Cardiac septum (tissue), 1 donor: ENCODE measurements at places on chromosomes 5 and 9.

- no peak for DNase-seq
These were observed 37.8 kb upstream of the C5orf63 start for GRCh38 chr5:127111112-127111511.

- no peak for DNase-seq
These were observed 33.2 kb downstream of the DIAPH1 start for GRCh38 chr5:141585594-141585993.

DNA sequence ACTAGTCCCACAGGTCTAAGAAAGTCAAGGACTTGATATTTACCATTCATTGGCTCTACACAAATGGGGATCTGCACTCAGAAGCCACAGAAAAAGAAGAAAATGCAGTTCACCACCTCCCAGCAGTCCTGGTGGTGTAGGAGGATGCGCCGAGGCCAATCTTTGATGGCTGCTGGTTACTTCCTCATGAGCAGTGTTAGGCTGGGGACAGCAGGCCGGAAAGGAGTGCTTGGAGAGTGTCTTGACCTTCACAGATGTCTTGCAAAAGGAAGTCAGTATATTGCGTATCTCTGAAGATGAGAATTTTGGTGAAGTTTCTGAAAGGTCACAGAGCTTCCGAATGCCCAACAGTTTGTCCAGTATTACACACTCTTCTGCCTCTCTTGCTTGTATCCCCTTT, 597.0 kb downstream of the EBF1 start:
- no peak for DNase-seq

GRCh38 chr9:98080326-98080725, 23.8 kb downstream of the NANS start:
- DNase-seq = no peak

DNA sequence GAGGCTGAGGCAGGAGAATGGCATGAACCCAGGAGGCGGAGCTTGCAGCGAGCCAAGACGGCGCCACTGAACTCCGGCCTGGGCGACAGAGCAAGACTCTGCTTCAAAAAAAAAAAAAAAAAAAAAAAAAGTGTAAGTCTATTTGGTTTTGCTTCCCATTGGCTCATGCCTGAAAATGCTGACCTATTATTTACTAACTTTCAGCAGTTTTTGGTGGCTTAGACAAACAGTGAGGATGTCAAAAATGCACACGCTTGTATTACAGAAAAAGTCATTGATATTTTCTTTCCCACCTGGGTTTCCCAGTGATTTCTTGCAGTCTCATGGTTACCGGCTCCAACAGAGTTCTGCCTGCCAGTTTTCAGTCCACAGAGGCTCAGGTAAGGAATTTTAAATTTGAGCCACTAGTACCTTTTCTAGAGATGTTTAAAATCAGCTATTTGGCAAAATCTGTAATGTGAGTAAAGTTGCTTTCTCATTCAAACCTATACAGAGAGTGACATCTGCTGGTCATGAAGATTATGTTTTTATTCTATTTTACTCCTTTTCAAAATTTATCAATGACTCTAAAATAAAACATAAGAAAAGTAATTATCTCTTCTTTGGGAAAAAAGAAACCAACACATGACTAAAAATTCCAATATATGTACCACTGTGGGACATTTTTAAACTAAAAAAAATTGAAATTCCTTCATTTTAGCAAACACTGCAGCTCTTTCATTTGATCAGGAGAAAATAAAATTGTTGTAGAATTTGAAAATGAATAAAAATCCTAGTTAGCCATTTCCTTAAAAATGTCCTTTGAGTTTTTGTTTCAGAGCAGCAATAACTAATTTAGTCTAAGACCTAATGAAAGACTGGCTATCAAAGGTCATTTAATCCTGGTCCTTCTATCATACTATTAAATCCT, 8.8 kb downstream of the FAM200C start:
- no peak for DNase-seq

DNA sequence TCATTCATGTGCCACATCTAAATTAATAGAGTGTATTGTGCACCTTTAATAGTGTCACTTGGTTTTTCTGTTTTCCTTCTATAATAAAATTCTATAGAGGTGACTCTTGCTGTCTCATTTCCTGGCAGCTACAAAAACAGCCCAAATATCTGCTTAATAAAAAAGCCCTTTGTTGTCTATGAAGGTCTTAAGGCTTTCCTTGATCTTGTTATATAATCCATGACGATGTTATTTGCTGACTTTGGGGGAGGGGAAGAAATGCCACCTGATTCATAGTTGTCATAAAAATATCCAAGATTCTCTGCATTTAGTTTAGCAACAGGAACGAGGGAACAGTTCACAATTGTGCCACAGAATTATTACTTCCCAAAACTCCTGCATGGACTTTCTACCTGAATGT, 31.3 kb downstream of the CPEB4 start:
- DNase-seq = no peak

GRCh38 chr9:99720455-99721050, 101.1 kb upstream of the NR4A3 start:
- DNase-seq = no peak

- no peak for DNase-seq
These were observed 20.8 kb upstream of the CTNNA1 start for GRCh38 chr5:138732466-138732865.

DNA sequence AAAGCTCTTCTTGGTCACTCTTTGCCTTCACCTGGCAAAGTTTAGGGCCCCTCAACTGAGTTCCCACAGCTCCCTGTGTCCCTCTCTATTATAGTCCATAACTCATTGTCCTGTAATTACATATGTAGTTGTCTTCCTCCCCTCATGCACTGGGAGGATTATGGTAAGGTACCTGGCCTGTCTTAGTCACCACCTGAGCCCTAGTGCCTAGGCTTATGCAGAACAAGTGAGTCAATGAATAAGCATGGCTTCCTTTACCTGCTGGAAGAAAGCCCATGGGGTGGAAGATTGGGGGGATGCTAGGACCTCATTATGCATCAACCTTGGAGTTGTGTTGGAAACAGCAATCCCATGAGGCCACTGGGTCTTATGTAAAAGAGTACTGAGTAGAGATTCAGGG, 187.7 kb upstream of the TRIM32 start:
- no peak for DNase-seq

GRCh38 chr9:109379513-109379912, 58.7 kb upstream of the EPB41L4B start:
- peak; percentile 43 for DNase-seq

DNA sequence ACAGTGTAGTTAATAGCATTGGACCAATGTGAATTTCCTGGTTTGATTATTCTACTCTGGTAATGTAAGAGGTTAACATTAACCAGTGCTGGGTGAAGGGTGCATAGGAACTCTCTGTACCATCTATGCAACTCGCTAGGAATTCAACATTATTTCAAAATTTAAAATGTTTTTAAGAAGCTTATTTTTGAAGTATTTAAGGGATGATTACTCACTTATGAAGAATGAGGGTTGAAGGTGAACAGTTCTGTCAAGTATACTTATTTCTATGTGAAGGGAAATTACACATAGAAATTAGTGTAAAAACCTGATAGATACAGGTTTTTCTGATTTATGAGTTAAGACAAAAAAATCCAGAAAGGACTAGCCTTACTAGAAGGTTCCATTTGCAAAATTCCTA, 165.8 kb downstream of the INSYN2B start:
- DNase-seq = no peak

GRCh38 chr5:59923465-59923864, 29.9 kb upstream of the PDE4D start:
- no peak for DNase-seq

DNA sequence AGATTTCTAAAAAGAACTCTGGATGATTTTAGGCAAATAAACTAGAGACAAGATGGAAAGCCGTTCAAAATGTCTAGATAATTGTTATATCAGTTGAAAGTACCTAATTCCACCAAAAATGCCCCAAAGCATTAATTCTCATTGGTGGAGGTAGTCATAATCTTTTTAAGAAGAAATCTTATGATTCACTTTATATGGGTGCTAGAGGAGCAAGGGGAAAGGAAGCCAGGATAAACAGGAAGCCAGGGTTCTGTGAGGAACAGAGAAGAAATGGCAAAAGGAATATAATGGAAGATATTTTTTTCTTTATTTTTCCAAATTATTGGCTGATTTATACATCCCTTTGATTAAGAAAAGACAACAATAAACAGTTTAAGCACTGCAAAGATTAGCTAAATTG, 7.8 kb downstream of the YIPF5 start:
- DNase-seq = no peak

DNA sequence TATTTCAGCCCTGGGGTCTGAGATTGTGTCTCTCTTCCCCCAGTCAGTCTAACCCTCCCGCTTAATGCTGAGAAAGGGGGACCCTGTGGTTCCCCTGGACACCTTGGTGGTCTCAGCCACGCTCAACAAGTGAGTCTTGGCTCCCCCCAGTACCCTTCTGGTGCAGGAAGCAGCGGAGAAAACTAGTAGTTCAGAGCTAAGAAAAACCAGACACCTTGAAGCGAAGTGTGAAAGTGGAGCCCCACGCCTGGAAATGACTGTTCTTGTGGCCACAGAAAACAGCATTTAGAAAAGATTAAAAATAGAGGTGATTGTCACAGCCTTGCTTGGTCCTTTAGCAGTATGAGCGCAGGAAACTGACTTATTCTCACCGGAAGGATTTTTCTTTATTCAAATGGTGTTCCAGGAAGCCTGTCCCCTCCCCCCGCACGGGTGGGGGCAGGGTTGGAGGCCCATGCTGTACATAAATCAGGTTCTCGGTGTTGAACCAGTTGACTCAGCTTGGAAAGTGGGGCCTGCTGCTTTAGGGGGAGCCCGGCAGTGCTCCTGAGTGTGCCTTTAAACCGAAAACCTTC, 8.1 kb downstream of the ARPC5L start:
- no peak for DNase-seq

- peak; percentile 51 for DNase-seq
These were observed 27.6 kb downstream of the TBC1D2 start for GRCh38 chr9:98227883-98228282.

GRCh38 chr5:15363601-15364000, 136.4 kb upstream of the FBXL7 start:
- no peak for DNase-seq

- no peak for DNase-seq
These were observed 43.1 kb downstream of the PDZD2 start for GRCh38 chr5:31682025-31682424.

DNA sequence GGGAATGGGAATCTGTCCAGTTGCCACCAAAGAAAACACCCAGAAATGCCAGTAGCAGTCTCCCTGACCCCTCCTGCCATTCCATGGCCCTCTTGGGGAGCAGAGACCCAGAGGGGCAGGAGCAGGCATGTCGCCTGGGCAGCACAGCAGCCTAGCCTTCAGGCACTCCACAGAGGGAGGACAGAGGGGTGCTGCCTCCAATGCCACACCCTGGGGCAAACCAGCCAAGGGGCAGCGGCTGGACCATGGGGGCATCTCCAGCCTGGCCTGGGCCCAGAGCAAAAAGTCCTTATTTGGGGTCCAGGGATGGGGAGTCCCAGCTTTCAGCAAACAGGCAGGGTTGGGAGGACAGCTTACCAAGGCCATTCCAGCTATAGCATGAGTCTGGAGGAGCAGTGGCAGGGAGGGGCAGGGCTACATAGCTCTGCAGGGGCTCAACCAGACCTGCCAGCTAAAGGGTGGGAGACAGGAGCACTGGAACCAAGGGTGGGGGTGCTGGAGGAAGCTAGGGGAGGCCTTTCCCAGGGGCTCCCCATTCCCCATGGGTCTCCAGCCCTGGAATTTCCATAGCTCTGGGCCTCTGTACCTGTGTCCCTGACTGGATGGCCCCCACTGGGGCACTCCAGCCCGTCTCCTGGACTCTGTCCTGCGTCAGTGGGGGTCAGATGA, 6.7 kb downstream of the BRD3 start:
- no peak for DNase-seq

DNA sequence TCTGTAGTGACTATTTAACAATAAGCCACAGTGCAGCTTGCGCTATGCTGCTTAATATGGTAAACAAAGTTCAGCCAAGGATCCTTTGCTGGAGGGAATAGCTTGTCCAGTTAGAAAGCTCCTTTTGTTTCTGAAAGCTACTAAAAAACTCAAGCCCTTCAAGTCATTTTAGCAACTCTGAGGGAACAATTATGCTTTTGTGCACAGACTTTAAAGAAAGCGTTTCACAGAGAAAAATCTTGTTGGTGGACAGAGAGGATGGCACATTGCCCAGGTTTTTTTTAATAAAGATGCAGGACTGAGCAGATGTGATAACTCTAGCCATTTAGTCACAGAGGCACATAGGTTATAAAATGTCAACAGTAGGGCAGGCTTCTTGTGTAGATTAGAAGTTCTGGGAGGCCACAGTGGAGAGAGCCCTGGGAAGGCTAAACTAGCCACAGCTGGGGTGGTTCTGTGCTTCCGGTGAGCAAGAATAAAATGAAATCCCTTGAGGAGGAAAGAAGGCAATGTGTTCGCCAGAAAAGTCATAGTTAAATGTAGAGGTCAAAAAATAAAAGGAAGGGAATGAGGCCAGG, 63.4 kb downstream of the ALDH7A1 start:
- DNase-seq = no peak

DNA sequence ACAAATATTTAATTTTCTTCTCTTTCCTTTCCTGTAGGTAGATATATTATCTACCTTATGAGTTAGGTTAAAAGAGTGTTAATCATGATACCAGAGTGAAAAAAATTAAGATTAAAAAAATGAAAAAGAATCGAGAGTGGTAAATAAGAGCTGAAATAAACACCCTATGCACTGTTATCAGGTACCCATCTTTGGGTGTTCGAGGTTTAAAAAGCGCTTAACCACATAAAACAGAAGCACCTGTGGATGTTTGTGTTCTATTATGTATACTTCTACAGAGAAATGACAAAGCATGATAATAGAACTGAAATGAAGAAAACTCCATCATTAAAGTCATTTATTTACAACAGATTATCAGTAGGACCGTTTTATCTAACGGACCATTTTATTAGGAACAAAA, 25.7 kb upstream of the GCNT4 start:
- DNase-seq = no peak

GRCh38 chr9:38708759-38709158, 11.2 kb downstream of the FAM240B start:
- DNase-seq = no peak

DNA sequence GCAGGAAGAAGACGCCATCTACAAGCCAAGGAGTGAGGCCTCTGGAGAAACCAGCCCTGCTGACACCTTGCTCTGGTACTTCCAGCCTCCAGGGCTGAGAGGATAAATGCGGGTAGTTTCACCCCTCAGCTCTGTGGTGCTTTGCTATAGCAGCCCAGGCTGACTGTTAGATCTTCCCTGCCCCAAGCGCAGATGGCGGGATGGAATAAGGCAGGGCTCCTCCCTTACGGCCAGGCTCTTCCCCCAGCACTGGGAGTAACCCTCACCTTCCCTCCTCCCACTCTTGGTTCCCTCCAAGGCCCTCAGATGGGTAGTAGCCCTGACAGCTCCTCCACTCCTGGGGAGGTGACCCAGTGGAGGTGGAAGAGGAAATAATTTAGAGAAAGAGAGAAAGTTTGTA, 285.1 kb downstream of the GADD45G start:
- DNase-seq = no peak

GRCh38 chr5:174617910-174618309, 106.5 kb upstream of the MSX2 start:
- DNase-seq = no peak

DNA sequence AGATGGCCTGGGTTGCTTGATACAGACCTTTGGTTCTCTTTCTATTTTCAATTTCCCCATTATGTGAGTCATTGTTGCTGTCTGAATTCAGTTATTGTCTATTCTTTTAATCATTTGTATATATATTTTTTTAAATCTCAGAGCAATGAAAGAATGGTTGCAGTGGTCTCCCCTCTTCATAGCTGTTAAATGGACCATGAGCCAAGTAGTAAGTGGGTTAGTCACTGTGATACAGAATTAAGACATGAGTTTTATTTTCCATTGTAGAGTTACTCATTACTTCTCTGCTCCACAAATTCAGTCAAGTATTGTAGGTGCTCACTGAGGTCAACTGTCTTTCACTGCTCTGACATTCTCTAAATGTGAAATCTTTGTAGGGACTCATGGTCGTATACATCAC, 174.6 kb upstream of the GRAMD2B start:
- no peak for DNase-seq

GRCh38 chr5:116778032-116778431, 203.4 kb upstream of the SEMA6A start:
- no peak for DNase-seq
